ENCODE measurements at places on chromosomes 12 and 14.

- no peak for DNase-seq
Measured at GRCh38 chr12:3200032-3200617, 122.9 kb downstream of the TSPAN9 start.

DNA sequence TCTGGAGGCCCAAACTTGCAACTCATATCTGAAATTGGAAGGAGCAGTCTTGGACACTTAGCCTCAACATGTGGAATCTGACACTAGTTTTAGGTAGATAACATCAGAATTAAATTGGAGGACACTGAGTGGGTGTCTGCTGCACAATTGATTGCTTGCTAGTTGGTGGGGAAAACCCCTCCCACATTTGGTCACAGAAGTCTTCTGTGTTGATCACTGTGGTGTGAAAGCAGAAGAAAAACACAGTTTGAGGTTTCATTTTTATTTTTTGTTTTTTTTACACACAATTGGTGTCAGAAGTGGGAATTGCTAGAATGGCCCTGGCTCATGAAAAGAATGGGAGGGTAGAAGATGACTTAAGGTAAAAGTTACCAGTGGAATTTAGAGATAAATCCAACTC lies 78.0 kb upstream of the CD163 start:
- no peak for DNase-seq

GRCh38 chr14:33910435-33910834 lies 40.4 kb downstream of the EGLN3 start:
- no peak for DNase-seq

DNA sequence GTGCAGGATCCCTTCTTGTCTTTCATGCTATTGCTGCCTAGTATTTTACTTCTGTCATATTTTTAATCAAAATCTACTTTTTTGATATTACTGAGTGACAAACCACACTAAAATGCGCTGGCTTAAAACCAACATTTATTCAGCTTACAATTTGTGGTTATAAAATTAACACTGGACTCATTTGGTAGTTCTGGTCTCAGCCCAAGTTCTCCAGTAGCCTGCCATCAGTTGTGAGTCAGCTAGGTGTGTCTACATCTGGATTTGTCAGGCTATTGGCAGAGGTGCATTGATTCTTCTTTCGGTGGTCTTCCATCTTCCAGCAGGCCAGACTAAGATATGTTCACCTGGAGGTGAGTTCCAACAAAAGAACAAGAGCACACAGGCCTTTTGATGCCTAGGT lies 765.1 kb upstream of the FBXO33 start:
- no peak for DNase-seq

DNA sequence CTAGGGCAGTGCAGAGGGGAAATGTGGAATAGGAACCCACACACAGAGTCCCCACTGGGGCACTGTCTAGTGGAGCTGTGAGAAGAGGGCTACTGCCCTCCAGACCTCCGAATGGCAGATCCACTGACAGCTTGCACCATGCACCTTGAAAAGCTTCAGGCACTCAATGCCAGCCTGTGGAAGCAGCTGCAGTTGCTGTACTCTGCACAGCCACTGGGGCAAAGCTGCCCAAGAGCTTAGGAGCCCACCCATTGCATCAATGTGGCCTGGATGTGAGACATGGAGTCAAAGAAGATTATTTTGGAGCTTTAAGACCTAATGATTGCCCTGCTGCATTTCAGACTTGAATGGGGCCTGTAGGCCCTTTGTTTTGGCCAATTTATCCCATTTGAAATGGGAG lies 21.7 kb upstream of the CCDC88C start:
- DNase-seq = no peak

DNA sequence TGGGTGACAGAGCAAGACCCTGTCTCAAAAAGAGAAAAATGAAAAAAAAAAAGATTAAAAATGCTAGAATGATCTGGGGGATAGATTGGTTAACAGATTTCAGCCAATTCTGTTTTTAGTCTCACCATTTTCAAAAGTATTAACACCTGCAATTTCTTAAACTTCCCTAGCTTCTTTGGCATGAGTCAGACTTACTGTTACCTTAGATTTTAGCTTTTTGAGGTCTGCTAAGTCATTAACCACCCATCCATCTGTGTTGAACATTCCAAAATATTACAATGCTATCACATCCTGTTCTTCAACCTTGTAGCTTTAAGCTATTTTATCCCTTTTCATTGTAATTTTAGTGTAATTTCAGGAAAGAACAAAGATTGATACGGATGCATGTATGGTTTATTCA lies 59.3 kb downstream of the PPP1R13B start:
- DNase-seq = no peak

DNA sequence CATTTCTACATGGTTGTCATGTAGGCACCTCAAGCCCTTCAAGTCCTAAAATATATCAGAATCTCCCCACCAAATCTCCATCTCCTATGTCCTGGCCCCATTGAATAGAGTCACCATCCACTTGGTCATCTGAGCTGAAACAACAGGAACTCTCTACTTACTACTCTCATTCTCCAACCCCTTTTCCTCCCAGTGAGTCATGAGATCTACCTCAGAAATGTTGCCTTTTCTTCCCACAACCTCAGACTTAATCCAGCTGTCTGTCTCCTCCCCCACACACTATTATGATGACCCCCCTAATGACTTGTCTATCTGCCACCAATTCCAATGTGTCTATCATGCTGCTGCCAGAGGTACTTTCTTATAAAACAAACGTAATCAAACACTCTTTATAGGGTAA lies 72.3 kb upstream of the TMEM263 start:
- DNase-seq = no peak

DNA sequence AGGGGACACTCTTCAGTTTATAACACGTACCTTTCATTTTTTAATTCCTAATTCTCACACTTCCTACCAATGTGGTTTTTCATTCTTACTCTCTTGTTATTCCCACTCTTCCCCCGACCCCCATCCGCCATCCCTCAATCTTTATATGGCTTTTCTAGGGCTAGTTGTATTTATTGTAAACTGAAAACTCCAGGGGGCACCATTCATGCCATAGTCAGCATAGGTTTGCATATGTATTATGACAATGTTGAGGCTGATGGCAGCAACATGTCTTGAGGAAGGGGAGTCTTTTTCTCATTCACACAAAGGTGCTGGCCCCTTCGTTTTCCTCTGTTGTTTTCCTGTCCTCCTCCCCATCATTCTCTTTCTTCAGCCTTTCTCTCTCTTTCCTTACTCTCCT lies 27.7 kb upstream of the LTA4H start:
- no peak for DNase-seq

DNA sequence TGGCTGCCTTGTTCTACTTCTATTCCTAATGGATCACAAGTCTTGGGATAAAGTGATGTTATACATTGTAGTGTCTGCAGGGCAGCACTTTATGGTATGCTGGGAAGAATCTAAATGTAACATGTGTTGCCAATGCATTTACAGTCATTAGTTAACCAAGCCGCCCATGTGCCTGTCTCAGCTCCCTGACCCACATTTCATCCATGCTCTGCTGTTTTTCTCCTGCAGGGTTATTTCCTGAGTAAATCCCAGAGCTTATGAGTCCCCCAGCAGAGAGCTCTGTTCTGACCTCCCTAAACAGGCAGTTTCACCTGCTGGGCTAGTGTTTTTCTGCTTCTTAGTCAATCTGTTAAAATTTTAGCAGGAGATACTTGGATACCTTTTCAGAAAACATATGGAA lies 4.4 kb upstream of the TMTC2 start:
- DNase-seq = no peak

DNA sequence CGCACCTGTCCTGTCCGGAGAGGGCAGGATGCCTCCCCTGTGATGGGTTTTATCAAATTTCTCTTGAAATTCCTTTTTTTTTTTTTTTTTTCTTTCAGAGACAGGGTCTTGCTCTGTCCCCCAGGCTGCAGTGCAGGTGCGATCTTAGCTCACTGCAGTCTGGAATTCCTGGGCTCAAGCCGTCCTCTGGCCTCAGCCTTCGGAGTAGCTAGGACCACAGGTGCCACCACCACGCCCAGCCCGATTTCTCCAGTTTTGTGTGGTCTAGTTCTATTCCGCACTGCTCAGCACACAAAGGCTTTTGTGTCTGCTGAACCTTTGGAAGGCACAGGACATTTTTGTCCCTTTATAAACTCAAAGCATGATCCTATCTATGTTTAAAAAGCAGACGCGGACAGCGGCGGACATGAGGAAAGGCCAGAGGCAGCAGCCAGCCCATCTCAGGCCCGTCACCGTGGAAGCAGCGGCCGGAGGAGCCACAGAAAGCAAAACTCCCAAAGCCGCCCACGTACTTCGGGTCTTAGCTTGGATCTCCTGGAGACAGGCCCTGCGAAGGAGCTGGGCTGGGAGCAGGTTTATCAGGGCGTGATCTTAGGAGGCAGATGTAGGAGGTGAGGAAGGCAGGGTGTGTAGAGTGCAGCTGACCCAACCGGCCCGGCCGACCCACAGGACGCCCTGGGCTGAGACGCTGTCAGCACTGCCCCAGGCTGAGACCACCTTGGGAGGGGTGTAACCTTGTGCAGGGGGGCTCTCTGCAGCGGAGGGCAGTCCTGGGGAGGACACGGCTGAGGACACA lies 30.9 kb upstream of the FBRSL1 start:
- DNase-seq = no peak

- DNase-seq = no peak
Measured at GRCh38 chr12:89328151-89329030, 23.9 kb downstream of the DUSP6 start.

- no peak for DNase-seq
Measured at GRCh38 chr12:57404966-57405640, 25.7 kb downstream of the R3HDM2 start.

DNA sequence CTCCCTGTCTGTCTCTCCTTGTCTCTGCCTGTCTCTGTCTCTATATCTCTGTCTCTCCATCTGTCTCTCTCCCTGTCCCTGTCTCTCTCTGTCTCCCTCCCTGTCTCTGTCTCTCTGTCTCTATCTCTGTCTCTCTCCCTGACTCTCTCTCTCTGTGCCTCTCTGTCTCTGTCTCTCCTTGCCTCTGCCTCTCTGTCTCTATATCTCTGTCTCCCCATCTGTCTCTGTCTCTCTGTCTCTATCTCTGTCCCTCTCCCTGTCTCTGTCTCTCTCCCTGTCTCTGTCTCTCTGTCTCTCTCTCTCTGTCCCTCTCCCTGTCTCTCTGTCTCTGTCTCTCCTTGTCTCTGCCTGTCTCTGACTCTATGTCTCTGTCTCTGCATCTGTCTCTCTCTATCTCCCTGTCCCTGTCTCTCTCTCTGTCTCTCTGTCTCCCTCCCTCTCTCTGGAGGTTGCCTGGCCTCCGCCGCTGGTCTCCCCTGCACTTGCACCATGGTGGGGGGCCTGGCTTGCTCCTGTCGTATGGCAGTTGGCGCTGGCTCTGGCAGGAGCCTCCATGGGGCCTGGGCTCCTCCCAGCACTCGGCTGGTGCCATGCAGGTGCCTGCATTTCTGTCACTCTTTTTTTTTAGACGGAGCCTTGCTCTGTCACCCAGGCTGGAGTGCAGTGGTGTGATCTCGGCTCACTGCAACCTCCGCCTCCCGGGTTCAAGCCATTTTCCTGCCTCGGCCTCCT lies 28.3 kb downstream of the MMP17 start:
- DNase-seq = no peak

GRCh38 chr14:67734675-67735074 lies 33.0 kb downstream of the RDH12 start:
- no peak for DNase-seq

- DNase-seq = no peak
Measured at GRCh38 chr12:112597986-112598385, 179.2 kb downstream of the PTPN11 start.

DNA sequence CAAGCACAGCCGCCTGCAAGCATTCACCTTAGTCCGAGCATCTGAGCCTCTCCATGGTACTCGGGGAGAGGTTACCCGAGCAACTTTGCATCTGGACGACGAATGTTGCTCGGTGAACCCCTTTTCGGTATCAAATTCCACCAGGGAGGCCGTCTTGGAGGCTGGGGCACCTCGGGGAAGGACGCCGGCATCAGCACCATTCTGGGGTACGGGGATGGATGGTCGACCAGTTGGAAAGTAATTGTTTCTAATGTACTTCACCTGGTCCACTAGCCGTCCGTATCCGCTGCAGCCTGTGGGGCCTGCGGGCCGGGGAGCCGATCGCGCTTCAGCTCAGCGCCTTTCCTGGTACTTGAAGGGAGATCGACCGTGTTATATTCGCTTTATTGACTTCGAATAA lies 161.7 kb upstream of the RTL1 start:
- DNase-seq = no peak

GRCh38 chr12:125093681-125094330 lies 28.6 kb downstream of the AACS start:
- DNase-seq = no peak

GRCh38 chr14:57999471-57999870 lies 133.6 kb upstream of the SLC35F4 start:
- DNase-seq = no peak

DNA sequence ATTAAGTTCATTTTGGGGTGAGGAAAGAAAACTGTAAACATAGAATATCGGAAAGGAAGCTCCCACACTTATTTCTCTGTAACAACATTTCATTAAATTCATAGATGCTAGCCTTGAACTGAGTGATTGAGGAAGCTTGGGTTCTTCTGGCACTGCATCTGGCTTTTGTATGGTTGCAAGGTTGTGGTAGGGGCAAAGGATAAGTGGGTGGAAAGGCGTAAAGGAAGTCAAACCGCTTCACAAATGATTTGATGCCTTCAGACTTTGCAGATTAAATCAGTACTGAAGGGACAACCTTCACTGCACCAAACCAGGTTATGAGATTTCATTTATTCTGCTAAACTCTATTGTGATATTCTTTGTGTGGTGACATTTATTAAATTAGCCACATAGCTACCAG lies 28.1 kb upstream of the PAX9 start:
- no peak for DNase-seq

DNA sequence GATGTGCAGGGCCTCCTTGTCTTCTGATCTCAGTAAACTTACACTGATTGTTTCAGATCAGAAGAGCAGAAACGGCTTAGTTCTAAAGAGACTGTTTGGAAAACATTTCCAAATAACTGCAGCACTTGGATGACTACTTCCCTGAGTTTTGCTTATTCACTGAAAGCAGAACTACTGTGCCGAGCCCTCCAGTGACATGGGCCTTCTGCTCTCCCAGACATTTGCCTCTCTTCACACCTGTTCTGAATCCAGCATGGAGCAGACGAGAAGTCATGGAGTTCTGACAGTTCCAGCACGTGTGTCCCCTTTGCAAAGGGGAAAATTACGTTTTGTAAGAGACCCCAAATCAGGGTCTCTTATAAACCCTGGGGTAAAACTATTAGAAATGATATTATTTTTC lies 31.4 kb downstream of the ETNK1 start:
- no peak for DNase-seq

GRCh38 chr12:66885115-66885875 lies 206.4 kb upstream of the GRIP1 start:
- DNase-seq = no peak

Data from GM04504 (cell line).